ENCODE measurements at places on chromosomes 1 and 21.

DNA sequence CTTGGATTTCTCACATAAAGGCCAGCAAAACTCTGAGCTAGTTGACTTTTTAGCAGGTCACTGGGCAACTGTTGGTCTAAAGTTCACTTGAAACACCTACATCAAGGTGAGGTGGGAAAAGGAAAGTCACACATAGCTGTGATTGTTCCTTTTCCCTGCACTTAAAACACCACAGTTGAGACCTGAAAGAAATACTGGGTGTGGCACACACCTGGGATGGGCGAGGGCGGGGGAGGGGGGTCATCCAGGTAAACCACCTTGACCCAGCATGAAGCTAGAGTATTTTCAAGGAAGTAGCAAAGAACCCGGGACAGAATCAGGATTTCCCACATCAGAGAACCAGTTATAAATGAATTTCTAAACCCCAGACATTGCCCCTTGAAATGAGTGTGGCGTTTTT lies 26.4 kb downstream of the ZNF697 start:
- no peak for DNase-seq

DNA sequence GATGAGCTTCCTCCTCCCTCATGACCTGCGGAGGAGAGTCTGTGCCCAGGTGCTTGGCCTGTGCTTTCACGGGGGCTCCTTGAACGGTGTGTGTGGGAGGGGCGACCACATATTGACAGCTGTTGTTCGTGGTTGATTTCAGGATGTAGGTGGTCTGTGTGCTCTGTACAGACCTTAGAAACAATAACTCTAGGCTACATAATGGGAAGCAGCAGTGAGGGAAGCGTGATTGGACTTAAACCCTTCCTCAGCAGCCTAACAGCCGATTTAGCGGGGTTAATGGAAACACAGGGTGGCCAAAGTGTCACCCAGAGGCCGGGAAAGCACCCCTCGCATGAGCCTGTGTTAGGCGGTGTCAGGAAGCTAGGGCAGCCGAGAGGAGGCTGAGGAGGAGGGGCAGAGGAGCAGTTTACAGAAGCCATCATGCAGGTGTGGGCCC lies 56.0 kb downstream of the TBCE start:
- no peak for DNase-seq

DNA sequence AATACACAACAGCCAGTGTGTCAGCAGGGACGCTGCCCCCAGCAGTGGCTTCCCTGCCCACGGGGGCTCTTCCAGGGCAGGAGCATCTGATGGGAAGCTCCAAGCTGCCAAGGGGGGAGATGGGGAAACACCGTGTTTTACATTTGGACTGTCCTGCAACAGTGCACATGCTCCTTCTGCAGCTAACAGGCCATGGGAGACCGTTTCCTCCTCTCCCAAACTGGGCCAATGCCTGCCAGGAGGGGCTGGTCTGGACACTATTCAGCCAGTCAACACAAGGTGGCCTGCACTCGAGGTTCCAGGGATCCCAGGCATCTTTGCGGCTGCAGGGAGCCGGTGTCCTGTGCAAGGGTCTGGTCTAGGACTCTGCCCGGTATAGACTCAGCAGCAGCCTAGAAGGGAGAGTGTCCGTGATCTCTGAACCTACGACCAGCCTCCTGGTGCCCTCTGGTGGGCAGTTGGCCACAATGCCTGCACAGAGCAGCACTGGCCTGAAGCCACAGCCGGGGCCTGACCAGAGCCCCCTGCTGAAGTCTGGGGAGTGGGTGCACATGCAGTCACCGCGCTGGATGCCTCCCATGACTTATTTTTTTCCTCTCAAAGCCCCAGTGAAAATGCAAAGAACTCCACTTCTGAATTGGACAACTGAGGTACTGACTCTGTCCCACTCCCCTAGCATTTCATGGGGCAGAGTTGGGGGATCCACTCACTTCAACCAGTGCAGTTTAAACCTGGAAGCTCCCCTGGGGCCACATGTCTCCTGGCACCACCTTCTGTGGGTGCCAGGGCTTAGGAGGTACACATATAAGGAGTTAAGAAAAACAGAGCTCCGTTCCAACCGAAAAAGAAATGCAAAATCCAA lies 33.3 kb downstream of the RCC2 start:
- DNase-seq = peak; percentile 30

- DNase-seq = no peak
Observed at GRCh38 chr1:185661971-185662370, 72.2 kb upstream of the HMCN1 start.

GRCh38 chr1:171711643-171712042 lies 30.2 kb downstream of the VAMP4 start:
- no peak for DNase-seq

DNA sequence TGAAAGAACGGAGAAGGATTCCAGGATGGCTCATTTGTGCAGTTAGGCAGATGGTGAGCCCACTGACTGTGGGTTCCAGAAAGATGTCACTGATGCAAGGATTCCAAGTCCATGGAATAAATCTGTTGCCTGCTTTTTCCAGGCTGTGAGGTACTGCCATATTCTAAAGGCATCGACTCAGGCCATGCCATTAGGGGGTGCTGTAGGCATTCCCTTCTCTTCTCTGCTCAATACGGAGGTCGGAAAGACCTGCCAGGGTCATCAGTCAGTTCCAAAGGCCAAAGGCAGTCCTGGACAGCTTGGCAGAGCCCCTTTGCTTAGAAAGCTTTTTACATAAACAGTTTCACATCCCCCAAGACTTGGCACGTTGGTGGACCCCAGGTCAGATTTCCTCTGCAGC lies 31.7 kb upstream of the TMEM125 start:
- DNase-seq = peak; percentile 10

DNA sequence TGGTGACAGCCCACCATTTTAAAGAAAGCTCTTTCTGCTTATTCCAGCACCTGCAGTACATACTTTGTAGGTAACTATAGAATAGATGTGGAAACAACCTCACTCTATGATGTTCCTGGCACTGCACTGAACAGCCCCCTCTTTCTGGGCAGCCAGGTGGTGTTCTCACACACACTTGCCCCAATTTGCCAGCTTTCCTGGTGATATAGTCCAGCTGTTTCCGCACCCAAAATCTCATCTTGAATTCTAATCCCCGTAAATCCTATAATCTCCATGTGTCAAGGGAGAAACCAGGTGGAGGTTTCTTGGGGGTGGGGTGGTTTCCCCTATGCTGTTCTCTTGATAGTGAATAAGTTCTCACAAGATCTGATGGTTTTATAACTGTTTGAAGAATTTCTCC lies 102.2 kb downstream of the FCRL5 start:
- no peak for DNase-seq

GRCh38 chr1:226603022-226603857 lies 54.7 kb downstream of the STUM start:
- no peak for DNase-seq

DNA sequence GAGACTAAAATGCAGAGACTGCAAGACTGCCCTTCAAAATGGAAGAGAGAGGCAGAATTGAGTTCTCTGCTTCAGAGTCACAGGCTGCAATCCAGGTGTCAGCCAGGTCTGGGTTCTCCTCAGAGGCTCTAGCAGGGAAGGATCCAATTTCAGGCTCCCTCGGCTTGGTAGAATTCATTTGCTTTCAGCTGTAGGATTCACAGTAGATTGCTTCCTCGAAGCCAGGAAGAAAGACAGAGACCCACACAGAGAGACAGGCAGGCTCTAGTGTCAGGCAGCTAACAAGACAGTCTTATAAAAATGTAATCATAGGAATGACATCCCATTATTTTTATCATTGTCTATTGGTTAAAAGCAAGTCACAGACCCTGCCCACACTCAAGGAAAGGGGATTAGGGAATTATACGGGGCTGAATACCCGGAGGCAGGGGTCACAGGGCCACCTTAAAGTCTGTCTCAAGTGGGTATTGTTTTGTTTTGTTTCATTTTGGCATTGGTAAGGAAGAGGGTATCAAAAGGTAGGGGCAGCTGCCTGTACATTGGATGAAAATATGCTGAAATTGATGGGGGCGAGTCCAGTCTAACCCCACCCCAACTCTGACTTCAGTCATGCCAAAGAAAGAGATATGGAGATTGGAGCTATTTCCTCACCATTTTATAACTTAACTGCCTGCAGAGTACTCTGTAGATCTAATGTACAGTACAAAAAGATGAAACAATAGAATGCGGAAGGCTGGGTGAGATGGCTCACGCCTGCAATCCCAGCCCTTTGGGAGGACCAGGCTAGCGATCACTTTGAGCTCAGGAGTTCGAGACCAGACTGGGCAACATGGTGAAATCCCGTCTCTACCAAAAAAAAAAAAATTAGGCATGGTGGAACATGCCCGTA lies 9.5 kb upstream of the TBCE start:
- DNase-seq = no peak

DNA sequence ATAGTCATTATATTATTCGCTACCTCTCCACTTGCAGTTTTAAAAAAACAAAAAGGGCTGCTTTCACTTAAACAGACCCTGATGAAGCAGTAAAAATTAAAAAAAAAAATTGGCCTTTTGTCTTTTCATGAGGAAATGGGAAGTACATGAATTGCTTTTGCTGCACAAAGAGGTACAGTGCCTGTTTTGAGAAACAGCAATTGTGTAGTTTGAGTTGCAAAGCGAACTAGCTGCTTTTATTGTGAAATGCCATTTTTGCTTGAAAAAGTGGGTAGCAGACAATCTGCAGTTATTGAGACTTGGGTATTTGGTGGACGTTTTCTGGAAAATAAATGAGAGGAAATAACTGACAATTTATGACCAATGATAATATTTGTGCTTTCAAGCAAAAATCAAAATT lies 7.0 kb downstream of the DIP2A start:
- DNase-seq = no peak

DNA sequence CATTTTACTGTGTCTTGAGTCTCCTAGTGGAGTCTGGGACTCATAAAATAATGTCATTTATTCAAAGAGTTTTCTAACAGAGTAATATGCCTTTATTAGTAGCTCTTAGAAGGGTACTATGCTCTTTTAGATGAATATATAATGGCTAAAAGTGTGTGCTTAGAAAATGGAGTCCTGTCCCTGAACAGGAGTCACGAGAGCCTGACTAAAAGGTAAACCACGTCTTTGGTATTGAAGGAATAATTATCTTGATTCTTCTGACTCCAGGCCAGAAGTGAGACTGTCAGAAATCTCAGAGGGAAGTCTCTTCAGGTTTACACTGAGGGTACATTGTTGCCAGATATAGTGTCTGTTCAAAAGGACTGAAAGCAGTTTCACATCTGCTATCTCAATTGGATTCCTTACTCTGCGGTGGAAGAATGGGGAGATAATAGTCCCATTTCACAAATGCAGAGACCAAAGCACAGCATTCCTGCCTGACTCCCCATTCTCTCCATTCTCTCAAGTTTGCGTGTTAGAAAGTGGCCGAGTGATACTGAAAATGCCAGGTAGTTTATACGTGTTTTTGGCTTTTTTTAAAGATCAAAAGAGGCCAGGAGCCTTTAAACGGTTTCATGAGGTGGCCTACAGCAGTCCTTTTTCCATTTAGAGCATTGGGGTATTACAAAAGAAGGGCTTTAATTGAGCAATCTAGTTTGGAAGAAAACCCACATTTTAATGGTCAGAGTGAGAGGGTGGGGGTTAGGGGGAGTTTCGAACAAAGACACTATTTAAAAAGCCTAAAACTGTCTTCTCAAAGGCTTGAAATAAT lies 176.6 kb downstream of the VPS13D start:
- DNase-seq = no peak

GRCh38 chr1:105083611-105084010 lies 1333.9 kb downstream of the AMY1C start:
- DNase-seq = no peak

DNA sequence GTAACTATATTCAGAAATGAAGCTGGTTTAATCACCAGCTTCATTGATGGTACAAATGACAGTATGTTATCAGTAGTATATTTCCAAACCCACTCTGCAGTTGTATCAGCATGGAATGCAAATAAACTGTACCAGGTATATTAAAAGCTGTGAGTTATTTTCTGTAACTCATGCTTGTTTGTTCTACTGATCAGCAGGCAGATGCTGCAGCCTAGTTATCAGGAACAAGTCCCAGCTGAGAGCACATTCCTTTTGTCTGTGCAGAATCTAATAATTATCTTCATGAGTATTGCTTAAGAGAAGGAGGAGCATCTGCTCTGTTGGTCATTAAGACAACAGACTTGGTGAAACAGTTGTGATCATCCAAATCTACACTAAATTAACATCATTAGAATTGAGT lies 1331.1 kb downstream of the MRPL39 start:
- DNase-seq = no peak

DNA sequence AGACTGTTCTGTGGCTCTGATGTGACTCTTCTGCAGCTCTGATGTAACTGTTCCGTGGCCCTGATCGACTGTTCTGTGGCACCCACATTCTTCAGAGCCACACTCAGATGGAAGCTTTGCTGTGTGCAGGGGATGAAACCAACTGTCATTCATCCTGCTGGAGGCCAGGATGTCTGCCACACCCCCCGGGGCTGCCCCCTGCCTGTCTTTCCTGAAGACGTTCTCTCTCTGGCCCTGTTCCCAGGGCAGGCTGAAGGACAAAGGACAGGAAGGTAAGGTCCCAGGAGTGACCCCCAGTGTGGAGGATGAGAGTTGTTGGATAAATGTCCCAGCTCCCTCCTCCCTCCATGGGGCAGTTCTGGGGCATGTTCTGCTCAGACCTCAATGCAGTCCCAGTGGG lies 29.4 kb upstream of the UMODL1 start:
- DNase-seq = no peak

DNA sequence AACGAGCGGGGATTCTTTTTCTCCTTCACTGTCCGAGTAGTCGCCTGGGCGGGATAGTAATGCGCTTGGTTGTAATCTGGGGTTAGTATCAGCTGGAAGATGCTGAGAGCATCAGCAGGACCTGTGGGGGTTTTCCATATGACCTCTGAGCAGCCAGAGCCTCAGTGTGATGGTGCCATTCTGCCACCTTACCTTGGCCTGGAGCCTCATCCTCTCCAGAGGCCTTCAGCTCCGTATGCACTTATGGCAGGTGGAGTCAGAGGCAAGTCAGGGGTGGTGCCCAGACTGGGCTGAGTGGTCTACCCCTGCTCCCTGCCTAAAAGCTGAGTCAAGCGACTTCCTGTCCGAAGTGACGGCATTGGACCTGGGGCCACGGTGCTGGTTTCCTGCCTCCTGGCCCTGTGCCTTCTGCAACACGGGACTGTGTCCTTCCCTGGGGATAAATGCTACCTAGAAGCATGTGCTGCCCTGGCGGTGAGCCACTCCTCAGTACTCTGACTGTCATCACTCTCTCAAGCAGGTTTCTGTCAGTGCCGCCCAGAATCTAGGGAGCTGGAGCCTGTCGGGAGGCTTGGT lies 24.7 kb downstream of the TENT5C start:
- DNase-seq = no peak

DNA sequence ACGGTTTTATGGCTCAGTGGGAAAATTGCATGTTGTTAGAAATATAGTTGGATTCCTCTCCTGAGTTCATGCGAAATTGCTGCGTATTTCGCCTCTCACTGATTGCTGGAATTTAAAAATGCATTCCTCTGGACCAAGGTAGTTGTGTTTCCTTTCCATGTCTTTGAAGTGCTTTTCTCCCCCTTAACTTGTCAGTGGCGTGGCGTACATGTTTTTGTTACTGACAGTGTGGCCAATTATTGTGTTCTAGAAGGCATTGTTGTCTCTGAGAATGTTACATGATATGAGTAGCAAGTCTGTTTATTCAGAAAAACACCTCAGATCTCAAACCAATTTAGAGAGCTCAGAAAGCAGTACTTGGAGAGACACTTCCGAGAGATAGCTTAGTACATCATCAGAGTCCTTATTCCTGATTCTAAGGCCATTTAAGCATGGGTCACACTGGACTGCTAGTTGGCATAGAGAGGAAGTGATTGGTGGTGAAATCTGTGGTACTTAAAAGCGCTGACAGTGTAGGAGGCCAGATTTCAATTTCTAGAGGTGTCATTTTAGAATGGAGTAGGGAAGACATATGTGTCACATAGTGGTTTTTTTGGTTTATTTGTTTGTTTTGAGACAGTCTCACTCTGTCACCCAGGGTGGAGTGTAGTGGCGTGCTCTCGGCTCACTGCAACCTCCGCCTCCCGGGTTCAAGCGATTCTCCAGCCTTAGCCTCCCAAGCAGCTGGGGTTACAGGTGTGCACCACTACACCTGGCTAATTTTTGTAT lies 184.4 kb downstream of the RYR2 start:
- DNase-seq = no peak
